Naive B cell (primary cell): ENCODE measurements at places on chromosomes 7 and 10.

DNA sequence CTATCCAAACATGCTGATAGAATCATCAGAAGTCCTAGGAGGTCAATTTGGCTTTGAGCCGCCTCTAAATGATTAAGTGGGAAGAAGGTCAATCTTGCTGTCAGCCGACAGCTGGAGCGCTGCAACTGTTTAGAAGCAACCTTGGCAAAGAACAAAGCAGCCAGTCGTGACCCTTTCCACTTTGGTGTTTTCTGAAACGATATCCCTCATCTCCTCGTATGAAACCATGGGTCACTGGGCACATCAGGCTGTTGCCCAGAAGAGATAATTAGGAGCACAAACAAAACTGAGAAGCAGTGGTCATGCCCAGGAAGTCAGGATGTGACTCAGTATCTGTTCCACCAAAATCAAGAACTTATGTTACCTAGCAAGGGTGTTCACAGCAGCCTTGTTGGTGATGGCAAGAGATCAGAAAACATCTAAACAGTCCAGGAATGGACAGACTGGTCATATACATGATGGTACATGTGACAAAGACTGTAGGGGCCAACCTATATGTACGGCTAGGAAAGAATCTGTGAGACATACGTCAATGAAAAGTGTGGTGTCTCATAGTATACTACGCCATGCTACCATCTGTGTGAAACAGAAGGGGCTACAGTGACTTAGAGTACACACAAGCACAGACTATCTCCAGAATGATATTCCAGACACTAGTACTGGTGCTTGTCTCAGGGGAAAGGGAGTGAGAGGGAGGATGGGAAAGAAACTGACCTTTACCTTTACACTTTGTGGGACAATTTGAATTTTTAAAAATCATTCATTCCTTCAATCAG is 22.4 kb downstream of the STN1 start:
- no peak for DNase-seq

DNA sequence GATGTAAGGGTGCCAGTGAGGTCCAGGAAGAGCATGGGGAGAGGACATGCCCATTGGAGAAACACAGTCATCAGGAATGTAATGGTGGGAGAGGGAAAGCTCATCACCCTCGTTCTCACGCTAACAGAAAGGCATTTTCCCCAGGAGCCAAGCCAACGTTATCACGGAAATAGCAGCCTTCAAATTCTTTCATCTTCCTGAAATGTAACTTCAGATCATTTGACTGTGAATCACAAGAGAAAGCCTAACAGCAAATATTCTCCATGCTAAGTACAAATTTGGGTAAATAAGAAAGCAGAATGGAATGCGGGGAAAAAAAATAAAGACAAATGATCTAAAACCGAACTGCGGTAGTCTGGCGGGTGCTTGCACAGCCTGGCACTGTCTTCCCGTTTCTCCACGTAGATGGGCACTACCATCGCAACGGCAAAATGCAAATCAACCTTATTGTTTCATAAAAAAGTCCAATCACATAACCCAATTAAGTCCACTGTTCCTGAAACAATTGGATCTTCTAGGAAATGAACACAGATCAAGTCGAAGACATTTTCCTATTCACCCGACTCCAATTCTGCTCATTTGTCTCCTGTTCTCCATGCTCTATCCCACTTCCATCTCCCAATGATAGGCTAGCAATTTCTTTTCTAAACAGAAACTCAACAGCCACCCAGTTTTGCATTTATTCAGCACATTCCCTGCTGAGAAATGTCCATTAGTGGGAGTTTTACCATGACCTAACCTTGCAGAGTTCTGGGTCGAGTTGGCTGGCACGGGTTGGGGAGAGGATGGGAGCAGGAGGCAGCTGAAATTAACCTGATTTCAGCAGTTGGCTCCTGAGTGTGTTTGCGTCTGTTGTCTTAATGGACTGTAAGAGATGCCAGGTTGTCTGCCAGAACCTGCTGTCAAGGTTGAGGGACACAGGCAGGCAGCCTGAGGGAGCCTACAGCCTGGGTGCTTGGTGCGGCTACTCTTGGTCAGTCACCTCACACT is 74.6 kb upstream of the FRMD4A start:
- no peak for DNase-seq

- DNase-seq = no peak
These were observed 173.2 kb upstream of the PHYHIPL start for GRCh38 chr10:59003203-59003602.

DNA sequence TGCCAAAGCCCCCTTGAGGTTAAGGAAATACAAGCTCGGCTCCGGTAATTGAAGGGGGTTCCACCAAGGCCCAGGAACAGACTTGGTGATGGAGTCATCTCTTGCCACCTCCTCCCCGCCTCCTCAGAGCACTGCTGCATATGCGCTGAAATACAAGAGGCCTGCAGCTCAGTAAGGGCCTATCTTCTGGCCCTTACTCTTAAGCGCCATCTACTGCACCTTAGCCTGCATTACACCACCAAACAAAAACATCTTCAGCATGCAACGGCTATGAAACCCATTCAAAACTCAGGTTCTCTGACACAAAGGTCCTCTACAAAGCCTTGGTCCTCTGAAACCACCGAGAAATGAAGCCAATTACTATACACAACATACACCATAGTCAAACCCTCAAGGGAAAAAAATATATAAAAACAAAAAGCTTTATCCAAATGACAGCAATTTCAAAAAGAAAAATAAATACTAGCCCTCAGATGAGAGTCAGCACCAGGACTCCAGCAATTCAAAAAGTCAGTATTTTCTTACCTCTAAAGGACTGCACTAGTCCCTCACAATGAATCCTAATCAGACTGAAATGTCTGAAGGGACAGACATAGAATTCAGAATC is 176.8 kb upstream of the TBX20 start:
- no peak for DNase-seq

GRCh38 chr10:34906067-34906965 is 91.2 kb upstream of the PARD3 start:
- no peak for DNase-seq

DNA sequence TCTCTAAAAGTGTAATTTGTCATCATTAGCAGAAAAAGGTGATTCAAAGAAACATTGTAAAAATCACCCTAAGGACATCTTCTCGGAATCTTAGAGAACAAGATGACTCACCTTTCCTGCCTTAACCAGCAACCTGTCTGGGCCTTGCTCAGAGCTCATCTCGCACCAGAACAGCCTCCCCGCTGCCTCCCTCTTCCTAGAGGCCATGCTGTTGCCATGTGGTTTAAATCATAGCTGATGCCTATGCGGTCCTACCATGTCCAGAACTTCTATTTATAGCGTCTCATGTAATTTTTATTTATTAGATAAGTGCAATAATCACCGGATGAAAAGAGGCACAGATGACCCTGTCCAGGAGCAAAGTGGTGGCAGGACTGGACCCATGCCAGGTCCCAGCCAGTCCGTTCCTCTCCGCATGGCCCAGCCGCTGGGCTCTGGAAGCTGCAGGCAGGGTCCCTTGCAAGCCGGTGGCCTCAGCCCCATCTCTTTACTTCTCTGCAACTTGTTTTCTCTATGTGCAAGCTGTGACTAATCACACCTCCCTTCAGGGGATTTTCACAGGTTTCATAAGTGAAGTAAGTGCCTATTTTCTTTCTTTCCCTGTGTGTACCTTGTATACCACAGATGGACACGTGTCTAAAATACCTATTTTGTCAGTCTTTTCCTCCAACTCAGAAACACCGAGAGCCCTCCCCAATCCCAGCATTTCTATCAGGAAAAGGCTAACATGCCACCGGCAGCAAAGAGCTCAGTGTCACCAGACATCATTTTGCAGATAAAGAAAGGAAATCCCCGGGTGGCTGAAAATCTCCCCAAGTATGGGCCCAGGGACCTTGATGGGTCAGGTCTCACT is 27.1 kb downstream of the KLF6 start:
- peak; percentile 39 for DNase-seq

DNA sequence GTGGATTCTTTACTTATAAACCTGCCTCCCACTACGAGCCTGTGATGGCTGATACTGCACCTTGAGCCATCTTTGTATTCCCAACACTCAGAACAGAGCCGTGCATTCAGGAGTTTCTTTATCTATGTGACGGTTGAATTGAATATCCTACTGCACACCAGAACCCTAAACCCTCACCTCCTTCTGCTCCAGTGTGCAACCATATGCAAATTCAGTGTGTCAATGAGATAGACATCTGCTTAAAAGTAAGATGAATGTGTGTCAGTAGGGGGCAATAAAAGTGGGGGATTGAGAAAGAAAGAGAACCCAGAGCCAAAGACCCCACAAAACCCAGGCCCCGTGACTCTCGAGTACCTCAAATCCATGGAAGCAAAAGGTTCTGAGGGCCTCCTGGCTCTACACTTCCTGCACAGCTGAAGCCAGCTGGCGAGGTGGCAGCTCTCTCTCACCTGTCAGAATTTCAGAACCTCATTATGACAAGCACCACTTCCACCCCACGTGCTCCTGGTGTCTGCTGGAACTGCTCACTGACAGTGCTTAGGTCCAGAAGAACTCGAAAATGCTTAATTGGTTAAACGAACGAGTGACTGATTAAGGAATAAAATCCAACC is 143.3 kb upstream of the GPR26 start:
- DNase-seq = no peak

DNA sequence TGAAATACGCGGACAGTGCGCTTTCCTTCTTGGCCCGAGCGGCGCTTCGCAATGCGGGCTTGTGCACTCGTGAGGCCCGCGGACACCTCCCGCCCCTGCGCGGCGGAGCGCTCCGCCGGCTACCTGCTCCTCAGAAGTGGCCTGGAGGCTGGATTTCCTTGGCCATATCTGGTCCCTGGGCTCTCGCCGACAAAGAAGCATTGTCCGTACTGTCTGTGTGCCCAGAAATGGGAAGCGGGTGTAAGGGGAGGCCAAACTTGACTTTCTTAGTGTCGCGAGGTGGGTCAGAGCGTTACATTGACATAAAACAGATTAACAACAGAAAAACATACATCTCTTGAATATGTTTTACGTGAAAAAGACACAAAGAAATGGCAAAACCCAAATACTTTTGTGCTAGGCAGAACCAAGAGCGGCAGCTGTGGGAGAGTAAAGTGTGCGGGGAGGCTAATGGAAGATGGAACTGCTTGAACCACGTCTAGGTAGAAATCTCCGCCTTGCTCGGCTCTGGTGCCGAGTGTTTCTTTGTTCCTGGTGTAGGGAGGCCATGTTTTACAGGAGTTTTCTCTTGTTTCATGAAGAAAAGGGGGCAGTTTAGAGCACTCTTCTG is 1.4 kb downstream of the LANCL2 start:
- peak; percentile 7 for DNase-seq

- DNase-seq = no peak
These were observed 341.1 kb upstream of the SEMA3A start for GRCh38 chr7:84535580-84536270.

DNA sequence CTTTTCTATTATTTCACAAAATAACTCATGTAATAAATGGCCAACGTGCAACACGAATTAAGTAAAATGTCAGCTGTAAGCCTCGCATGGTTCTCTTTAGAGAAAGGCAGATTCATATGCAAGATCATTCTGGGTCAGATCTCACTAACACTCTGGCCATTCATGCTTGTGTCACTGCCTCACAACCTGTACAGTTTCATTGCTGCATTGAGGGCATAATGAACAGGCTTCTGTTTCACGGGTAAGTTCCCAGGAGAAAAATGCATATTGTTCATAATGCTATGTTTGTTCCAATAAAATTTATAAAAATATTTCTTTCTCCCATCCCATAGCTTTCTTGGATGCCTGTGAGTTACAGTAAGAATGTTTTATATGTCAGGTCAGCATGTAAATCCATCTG is 734.0 kb upstream of the ANKRD30A start:
- DNase-seq = no peak

DNA sequence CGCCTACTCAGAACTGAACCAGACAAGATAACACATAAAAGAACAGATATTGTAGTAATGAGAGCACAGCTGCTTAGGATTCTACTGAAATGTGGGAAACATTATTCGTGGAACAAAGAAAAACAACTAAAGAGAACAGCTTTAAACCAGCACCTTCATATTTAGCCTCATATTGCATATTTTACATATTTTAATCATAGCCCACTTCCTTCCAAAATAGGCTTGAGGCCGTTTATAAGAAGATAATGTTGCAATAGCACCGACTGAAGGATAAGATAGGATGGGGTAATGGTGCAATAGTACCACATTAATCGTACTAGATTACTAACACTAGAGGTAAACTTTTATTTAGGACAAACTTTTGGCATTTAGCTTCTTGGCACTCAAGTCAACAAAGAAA is 71.3 kb downstream of the KCND2 start:
- DNase-seq = no peak

- DNase-seq = no peak
These were observed 78.0 kb upstream of the PPP2R2D start for GRCh38 chr10:131822692-131823245.

- DNase-seq = no peak
These were observed 375.2 kb downstream of the RPS24 start for GRCh38 chr10:78408671-78409472.

- DNase-seq = peak; percentile 19
These were observed 48.4 kb downstream of the SHH start for GRCh38 chr7:155763691-155764437.

GRCh38 chr7:7257899-7258692 is 75.8 kb downstream of the C1GALT1 start:
- peak; percentile 31 for DNase-seq

DNA sequence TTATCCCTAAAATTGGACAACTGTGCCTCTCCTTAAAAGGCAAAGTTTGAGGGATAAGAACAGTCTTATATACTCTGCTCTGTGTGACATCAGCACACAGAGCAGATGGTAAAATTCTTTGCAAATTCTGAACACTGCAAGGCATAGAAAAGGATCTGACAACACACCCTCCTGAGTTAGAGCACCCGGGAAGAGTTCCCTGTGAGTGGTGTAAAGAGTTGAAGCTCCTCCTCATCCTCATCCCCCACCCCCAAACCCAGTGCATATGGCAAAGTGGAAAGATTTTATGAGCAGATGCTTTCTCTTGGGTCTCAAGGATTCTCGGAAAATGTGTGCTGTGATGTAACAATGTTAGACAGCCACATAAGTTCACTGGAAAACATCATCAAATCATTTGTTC is 40.0 kb upstream of the DGKI start:
- no peak for DNase-seq

GRCh38 chr7:159114981-159115380 is 29.7 kb downstream of the VIPR2 start:
- DNase-seq = no peak

GRCh38 chr7:147078312-147078711 is 961.7 kb downstream of the CNTNAP2 start:
- DNase-seq = no peak

DNA sequence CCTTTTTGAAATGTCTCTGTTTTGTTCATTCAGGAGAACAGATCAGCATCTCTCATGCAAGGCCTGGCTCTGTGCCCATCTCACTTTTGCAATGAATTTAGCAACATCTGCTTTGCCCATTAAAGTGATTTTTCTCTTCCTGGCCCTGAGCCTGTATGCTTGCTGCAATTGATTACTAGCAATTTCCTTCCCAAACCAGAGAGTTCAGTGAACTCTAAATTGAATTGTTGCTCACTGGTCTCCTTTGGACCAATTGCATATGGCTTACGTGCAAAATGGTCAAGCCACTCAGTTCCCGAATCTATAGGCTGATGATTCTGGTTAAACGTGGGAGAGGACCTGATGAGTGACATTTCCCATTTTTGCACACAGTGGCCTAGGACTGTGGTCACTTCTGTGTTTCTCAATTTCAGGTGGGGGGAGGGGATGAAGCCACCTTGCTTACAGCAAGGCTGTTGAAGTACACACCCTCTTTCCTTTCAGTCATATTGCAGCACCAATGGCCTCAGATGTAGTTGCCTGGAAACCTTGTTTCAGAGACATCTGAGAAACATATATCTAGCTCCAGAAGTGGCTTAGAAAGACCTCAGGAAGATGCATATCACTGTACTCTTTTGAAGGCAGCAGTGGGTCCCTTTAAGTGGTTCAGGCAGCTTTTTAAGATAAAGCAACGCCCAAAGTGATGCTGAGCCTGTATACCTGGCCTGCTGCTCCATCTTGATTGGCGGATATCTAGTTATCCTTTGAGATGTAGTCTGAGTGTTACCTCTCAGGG is 201.4 kb downstream of the PTEN start:
- DNase-seq = no peak
